ENCODE measurements at places on chromosomes 2 and 18.

DNA sequence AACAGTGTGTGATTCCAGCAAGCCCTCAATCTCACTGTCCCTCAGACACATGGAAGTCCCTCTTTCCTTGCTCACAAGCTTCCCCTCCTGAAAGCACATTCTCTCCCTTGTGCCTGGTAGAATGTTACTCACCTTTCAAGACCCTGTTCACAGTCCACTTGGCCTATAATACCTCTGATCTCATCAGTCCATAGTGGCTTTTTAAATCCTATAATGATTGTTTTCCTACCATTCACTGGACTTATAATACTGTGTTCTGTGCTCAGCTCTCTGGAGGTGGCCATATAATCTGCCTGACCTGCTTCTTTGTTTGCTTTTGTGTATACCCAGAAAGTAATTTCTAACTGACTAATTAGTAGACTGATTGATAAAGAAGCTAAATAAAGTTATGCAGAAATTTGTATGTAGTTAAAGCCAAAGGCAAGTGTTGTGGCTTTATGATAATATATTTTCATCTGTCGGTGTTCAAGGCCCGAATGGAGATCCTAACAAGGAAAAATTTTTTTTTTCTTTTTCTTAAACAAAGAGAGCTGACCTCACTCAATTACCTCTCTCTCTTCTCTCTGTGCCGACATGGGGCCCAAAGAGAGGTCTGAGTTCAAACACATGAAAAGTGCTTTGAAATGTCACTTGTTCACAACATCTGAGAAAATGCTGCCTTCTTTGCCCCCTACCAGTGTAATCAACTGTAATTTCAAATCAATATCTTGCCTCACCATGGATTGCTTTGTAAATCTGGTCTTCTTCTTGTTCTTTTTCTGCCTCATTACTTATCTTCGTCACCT, 1033.0 kb upstream of the PIK3C3 start:
- no peak for DNase-seq

DNA sequence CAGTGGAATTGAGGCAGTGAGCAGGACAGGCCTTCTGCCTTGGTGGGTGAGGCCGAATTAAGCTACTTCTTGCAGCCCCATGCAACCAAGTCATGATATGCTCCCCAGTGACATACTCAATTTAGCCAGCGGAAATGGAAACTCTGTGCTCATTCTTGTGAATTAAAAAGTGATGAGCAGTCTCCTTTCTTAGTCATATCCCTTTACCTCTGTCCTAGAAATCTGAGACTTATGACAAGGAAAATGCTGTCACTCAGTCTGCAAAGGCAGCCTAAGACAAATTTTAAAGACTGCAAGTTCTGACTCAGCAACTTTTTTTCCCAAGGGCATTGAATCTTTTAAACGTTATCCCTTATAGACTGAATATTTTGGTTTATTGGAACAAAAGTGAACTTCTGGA, 218.2 kb downstream of the SH3BP4 start:
- no peak for DNase-seq

DNA sequence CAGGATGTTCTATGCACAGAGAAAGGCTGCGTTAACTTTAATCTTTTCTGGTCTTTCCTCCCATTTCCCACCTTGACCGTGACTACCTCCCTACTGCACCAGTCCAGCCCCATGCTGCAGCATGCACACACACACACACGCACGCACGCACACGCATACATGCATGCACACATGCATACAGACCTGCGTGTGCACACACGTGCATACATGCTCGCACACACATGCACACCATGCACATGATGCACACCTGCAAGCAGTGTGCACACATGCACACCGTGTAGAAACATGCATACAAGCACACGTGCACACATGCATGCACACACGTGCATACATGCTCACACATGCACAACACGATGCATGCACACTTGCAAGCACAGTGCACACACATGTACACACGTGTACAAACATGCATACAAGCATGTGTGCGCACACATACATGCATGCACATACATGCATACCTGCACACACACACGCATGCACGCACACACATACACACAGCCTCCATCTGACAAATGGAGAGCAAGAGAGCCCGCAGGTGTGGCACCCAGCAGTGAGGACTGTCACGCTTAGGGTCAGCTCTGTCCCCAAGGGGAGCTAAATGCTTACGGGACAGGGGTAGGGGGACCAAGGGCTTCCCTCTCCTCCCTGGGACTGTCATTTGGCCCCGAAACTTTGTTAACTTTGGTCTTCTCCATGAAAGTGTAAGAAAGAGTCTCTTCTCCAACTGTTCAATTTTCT, 18.2 kb downstream of the SNORC start:
- no peak for DNase-seq

DNA sequence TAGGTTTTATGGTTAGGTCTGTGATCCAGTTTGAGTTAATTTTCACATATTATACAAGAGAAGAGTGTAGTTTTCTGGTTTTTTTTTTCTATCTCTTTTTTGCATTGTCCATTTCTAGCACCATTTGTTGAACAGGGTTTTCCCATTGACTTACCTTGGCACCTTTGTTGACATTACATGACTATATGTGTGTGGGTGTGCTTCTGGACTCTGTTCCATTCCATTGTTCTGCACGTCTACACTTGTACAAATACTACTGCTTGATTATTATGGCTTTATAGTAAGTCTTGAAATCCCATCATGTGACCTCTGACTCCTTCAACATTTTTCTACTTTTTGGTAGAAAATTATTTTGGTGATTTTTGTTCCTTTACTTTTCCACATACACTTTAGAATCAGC, 38.7 kb downstream of the UBE2F start:
- no peak for DNase-seq

DNA sequence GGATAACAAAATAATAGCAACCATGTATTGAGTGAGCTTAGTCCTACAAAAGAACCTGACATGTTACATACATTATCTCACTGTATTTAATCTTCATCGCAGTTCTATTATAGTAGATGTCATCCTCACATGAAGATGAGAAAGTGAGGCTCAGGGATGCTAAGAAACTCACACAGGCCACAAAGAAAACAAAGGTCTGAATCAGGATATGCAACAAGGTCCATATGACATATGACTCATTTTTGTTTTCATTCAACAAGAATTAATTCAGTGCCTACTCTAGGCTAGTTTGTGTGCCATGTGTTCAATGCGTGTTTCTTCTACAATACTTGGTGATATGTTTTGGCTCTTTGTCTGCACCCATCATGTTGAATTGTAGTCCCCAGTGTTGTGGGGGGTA, 219.7 kb upstream of the EPHA4 start:
- DNase-seq = no peak

DNA sequence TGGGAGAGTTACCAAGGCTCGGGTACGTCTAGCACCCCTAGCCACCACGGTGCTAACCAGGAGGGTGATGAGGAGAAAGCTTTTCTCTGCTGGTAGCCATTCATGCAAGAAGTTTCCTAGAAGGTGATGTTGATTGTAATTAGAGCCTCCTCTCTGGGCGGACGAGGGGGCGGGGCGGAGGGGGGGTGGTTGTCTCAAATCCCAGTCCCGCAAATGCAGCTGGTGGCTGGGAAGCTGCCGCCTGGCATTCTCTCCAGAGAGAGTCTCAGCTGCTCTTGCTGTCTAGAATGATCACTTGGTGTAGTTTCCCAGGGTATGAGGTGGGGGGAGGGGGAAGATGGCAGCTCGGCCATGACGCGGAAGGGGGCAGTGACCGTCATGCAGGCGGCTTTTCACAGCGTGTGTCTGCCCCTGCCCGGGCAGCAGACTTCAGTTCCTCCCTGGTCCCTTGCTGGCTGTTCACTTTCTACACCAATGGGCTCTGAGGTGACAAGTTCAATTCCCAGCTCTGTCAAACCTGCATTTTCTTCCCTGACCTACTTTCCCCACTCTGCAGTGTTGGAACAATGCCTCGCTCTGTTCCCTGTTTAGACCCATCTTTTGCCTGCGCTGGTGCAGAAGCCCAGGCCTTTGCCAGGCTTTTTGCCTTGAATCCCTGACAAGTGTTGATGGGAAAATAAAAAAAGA, 61.5 kb upstream of the KLF7 start:
- DNase-seq = no peak

DNA sequence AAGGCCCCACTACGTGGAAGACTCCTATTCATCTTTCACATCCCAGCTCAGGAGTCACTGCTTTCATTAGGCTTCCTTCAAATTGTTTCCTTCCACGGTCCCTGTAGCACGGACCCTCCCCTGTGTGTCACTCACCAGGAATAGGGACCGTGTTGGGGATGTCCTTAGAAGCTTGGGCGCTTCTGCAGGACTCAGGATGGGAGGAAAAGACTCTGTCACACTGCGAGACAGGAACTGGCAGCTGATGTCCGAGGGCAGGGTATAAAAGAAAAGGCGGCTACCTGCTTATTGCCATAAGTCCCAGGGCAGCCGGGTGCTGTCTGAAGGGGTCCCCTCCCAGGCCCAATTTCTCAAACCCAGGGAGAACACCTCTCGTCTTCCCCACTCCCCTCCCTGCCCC, 79.1 kb downstream of the BCL2L11 start:
- DNase-seq = no peak

DNA sequence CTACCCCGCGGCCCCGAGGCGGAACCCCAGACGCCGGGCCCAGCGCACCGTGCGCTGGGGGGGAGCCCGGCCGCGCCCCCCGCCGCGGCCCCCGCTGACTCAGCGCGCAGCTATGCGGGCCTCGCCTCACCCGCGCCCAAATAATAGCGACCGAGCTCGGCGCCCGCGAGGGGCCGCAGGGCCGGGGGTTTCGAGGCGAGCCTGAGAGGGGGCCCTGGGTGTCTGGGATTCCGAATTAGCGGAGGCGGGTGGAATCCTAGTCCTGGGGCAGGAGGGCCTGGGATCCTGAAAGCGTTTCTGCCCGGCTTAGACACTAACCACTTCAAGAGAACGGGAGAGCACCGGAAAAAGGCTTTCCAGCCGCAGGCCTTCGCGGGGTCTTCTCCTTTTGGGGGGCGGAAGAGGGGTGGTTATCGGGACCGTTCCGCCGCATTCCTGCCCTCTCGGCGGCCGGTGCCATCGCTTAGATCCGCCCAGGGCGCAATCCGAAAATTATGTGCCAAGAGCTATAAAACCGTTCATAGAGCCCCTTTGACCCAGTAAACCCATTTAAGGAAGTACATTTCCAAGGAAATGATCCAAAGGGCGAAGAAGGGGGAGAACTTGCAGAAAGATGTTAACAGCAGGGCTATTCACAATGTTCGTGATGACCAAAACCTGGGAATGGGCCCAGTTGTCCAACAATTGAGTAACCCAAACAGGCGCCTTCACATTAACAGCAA, 681 bp upstream of the ROCK2 start:
- no peak for DNase-seq

- DNase-seq = no peak
Measured at GRCh38 chr2:200744201-200744602, 67.5 kb upstream of the BZW1 start.

DNA sequence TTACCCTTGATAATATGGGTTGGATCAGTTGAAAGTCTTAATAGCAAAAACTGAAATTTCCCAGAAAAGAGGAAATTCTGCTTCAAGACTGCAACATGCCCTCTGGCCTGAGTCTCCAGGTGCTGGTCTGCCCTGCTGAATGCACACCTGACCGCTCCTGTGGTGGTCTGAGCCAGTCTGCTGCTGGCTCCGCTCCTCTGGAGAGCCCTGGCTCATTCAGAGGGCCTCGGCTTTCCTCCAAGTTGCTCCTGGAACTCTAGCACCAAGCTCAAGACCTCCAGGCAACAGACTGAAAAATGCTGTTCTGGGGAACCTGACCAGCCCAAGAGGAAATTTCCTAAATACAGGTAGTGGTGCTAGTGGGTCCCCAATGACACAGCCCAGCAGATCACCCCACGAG, 64.8 kb downstream of the DIPK1C start:
- no peak for DNase-seq
